ENCODE measurements at places on chromosomes 7 and 10.

GRCh38 chr10:14391342-14391741 is 60.6 kb upstream of the FRMD4A start:
- DNase-seq, result no peak

DNA sequence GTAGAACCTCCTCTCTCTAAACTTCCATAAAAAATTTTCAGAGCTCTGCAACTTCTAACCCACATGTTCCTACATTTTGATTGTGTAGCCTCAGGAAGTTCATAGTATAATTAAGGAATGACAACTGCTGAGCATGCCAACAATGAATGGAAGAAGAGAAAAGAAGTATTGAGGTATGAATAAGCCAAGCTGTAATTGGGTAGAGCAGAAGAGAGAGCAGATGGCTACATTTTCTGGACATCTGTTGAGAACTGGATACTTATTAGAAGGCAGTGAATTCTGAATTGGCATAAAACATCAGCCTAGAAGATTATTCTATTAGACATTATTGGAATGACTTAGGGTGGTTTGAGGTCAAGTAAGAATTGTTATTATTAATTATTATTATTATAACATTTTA is 728.3 kb upstream of the PHF14 start:
- no peak for DNase-seq

DNA sequence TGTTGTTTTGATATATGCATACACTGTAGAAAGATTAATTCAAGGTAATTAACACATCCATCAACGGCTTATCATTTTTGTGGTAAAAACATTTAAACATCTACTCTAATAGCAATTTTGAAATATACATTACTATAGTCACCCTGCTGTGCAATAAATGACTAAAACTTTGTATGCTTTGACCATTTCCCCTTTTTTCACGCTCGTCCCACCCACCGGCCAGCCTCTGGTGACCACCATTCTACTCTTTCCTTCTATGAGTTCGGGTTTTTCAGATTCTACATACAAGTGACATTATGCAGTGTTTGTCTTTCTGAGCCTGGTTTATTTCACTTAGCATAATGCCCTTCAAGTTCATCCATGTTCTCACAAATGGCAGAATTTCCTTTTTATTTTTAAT is 21.3 kb downstream of the CYCS start:
- DNase-seq, result peak; percentile 58

DNA sequence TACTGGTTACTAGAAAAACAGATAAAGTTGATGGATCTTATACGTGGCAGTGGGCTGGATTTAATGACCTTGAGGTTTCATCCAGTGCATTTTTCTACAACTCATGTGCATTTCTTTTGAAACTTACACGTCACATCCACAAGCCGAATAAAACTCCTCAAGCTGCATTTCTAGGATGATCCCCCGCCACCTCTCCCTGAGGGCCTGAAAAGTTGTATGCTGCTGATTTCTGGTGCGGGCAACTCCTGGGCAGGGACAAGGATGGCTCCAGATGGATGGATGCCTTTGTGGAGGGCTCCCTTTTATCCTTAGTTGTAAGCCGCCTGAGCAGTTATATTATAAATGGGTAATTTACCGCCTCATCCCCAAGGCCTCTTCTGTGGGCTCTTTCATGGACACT is 1091.1 kb downstream of the LRMDA start:
- DNase-seq, result no peak

DNA sequence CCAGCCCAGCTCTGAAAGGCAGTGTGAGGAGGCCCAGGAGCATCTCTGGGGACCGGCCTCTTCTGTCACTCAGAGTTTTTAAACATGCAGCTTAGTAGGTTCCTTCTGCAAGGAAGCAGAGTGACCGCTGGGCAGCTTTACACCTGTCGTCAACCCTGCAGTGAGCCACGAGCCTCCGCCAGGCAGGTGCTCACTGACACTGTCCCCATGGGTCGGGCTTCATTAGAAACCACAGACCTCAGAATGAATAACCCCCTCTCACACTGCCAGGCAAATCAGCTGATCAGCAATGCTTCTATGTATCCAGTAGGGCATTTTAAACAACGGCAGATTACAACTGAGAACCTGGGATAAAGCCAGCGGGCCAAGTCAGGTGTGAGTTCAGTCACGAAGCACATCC is 106.1 kb downstream of the MAD1L1 start:
- no peak for DNase-seq

DNA sequence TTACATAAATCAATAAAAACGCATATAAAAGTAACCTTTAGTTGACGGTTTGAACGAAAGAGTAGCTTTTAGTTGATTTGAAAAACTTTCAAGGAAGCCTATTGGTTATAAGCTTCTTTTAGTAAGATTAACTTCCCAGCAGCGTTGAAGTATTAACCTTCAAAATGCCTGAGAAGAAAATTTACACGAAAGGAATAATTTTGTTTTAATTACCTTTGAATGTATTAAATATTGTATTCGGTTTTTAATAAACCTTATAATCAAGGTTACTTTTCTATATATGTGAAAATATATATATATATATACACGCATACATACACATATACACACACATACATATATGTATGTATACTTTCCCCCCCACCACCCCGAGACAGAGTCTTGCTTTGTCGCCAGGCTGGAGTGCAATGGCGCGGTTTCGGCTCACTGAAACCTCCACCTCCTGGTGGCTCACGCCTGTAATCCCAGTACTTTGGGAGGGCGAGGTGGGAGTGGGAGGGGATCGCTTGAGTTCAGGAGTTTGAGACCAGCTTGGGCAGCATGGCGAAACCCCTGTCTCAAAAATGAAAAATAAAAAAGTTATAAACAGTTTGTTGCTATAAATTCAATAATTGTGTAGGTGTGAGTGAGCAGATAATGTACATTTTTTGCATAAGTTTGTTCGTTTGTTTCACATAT is 57.6 kb upstream of the EZH2 start:
- DNase-seq, result peak; percentile 81

GRCh38 chr7:63900394-63901203 is 98.0 kb upstream of the ZNF722 start:
- DNase-seq, result peak; percentile 87

- DNase-seq, result peak; percentile 6
These were observed 134.9 kb upstream of the RSU1 start for GRCh38 chr10:16952080-16952479.

GRCh38 chr10:10520491-10521385 is 496.9 kb upstream of the CELF2 start:
- no peak for DNase-seq

DNA sequence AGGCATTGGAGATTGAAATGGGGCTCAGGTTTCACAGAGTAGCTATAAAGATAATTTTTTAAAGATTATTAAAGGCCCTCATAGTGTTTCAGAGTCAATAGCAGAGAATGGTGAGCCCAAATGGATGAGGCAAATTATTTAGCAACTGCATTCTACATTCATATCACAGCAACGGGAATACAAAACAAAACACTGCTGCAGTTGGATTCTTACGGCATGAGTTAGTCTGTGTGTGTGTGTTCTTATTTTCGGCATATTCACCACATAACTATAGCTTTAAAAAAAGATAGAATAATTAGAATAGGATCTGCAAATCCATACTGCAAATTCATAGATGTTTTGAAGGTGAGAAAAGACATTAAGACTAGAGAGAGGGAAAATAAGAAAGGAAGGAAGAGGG is 66.0 kb downstream of the SUGCT start:
- DNase-seq, result no peak

DNA sequence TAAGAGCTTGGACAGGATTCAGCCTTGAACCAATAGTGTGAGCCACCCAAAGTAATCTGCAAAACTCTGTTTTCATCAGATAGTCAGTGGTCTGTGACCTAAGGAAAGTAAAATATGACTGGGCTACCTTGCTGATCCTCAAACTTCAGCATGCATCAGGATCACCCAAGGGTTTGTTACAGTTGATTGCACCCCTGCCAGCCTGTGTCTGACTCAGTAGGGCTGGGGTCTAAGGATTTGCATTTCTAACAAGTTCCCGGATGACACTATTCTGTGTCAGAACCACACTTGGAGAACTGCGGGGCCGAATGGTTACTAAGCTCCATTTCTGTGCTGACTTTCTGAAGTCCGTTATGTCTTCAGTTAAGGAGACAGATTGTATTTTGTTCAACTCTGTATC is 40.6 kb upstream of the TSPAN13 start:
- DNase-seq, result no peak

DNA sequence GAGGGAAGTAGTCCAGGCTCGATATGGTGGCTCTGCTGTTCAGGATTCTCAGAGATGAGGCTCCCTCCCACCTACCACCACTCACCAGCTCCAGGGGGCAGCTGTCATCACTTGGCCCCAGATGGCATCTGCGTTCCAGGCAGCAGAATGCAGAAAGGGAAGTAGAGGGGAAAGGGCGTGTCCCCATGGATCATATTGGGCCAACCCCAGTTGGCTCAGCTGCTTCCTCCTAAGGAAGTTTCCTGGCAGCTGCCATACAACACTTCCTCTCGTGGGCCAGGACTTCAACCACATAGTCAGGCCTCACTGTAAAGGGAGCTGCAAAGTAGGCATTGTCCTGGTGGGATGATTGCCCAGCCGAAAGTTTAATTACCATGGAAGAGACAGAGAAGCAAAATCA is 1.6 kb upstream of the TEX36 start:
- DNase-seq, result peak; percentile 30

All from suppressor macrophage (primary cell).